Upper lobe of left lung (tissue), 6 donors: ENCODE measurements at places on chromosomes 6 and 20. TPM values are rescaled to one million over a fixed set of nuclear protein-coding genes. Genes with fewer than 3 reads are reported as not detected.

GRCh38 chr6:43150051-43150751 is 20.9 kb upstream of the SRF start:
- no peaks in the 10 kb centered on the region for H3K36me3 ChIP-seq
- H3K27me3 ChIP-seq = no peaks in the 10 kb centered on the region
- no peaks in the 10 kb centered on the region for H3K4me1 ChIP-seq
- H3K27ac ChIP-seq = no peak overlapping the region
- no peak overlapping the region for H3K4me3 ChIP-seq

DNA sequence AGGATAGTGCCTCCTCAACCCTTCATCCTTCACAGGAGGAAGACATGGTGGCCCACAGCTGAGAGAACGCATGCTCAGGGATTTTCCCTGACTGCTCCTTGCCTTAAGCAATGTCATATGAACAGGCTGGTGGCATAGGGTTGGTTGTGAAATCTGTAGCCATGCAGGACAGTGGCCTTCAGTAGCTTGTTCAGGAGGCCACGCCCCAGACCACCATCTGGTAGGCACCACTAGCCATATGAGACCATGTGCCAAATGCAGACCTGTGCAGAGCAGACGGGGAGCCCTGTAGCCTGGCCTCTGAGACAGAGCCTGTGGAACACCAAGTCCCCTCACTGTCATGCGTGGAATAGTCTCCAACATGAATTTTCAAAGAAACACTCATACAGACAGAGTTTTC is 76.5 kb downstream of the ADTRP start:
- no peaks in the 10 kb centered on the region for H3K36me3 ChIP-seq
- no peak overlapping the region for H3K4me3 ChIP-seq
- H3K27me3 ChIP-seq = no peaks in the 10 kb centered on the region
- no peak overlapping the region for H3K27ac ChIP-seq
- DNase-seq = peak; percentile 32

- H3K4me1 ChIP-seq = peaks cover 23% of the 10 kb centered on the region
- no peak overlapping the region for H3K4me3 ChIP-seq
- no peaks in the 10 kb centered on the region for H3K27me3 ChIP-seq
- H3K27ac ChIP-seq = peak overlapping the region; percentile 87
- DNase-seq = no peak
Observed at GRCh38 chr6:71476371-71476770, 187.8 kb downstream of the OGFRL1 start.

DNA sequence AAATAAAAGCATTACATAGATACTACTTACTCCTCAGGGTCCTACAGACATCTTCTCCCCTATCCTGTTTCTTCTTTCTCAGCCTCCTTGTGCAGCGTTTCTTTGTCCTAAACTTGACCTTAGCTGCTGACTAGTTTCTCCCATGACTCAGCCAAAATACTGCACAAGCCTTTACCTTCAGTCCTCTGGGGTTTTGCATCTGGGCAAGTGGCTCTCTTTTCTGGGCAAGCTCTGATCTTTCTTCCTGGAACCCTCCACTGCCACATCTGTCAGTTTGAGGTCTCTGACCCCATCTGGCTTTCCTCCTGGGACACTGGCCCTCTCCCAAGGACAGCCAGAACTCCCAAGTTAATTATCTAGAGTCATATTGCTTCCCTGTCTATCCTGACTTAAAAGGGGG is 838.4 kb downstream of the DHX35 start:
- DNase-seq = no peak
- no peaks in the 10 kb centered on the region for H3K27me3 ChIP-seq
- no peaks in the 10 kb centered on the region for H3K36me3 ChIP-seq
- H3K27ac ChIP-seq = no peak overlapping the region

DDO gene
- total RNA-seq = 6.2 TPM

RNF144B gene
- 62.9 TPM for total RNA-seq
